ENCODE measurements at places on chromosomes 13 and 19. TPM values are rescaled to one million over a fixed set of nuclear protein-coding genes. Genes with fewer than 3 reads are reported as not detected.
A peak's percentile ranks its signal among the peaks of the same experiment; 100 is the strongest.

Gene ZNF90
- 3.6 TPM for total RNA-seq

Gene CACNG6
- 0.55 TPM for total RNA-seq

Gene CYP2F1
- total RNA-seq, result not detected

Gene KCNJ14
- total RNA-seq, result 0.35 TPM

- DNase-seq, result no peak
Measured at GRCh38 chr13:105105471-105105870, 1430.0 kb downstream of the EFNB2 start.

DNA sequence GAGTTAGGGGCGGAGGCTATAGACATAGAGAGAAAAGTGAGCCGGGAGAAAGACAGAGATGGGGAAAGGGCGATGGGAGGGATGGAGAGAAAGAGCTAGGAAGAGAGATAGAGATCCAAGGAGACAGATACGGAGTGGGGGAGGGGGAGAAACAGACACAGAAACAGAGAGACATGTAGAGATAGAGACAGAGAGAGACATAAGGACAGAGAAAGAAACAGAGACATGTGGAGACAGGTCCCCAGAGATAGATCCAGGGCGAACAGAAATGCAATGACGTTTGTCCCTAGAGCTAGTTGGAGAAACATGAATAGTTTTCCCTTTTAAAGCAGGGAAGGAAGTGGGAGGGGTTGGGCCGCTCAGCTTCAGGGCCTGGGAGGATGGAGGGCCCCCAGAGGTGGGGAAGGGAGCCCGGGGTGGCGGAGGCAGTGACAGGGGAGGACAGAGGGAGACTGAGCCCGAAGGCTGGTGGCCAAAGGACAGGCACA is 4.6 kb downstream of the PPP1R14A start:
- DNase-seq, result no peak

GRCh38 chr19:13484166-13484565 is 22.1 kb downstream of the CACNA1A start:
- DNase-seq, result no peak

DNA sequence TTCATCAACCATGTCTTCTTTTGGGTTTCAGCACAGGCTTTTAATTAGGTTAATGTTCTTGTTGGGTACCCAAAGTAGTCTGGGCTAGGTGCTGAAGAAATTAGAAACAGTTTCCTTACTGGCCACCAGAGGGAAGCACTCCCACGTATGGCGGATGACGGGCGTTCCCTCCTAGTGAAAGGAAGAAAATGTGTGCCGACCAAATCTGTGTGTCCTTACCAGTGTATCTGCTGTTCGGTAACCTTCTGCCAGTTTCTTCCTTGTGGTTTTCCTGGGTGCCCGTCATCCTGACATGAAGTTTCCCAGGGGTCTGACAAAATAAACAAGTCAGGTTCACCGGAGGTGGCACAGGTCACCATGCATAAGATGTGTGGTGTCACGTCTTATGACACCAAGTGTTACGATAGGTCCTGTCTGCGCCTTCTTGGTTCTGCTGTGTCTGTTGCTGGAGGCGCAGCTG is 6.0 kb upstream of the WDR88 start:
- peak; percentile 53 for DNase-seq

- DNase-seq, result peak; percentile 49
Measured at GRCh38 chr13:24911133-24911908, 147.4 kb downstream of the RNF17 start.

- DNase-seq, result no peak
Measured at GRCh38 chr19:52398081-52398441, 412 bp downstream of the ZNF528 start.

- DNase-seq, result no peak
Measured at GRCh38 chr13:112861876-112862615, 107.0 kb upstream of the MCF2L start.

DNA sequence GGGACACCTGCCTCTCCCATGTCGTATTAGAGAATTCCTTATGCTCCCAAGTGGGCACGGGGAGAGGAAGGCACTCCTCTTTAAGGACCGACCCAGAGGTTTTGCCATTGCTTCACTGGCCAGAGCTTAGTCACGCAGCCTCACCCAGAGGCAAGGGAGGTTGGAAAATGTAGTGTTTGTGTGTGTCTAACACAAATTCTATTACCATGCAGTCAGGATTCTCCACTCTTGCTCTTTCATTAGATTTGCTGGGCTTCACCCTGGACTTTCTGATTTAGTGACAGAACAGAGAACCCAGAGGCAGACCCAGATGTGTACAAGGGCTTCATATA is 14.6 kb upstream of the NCCRP1 start:
- no peak for DNase-seq

DNA sequence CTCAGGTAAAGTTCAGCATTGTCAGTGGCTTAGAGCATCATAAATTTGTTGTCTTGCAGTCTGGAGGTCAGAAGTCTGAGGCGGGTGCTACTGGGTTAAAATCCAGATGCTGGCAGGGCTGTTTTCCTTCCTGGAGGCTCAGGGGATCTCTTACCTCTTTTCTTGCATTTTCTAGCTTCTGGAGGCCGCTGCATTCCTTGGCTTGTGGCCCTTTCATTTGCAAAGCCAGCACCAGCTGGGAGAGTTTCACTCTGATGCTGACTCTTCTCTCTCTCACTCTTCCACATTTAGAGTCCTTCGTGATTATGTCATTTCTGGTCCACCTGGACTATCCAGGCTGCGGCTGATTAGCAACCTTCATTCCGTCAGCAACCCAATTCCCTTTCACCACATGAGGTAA is 38.1 kb upstream of the SLC10A2 start:
- DNase-seq, result no peak

DNA sequence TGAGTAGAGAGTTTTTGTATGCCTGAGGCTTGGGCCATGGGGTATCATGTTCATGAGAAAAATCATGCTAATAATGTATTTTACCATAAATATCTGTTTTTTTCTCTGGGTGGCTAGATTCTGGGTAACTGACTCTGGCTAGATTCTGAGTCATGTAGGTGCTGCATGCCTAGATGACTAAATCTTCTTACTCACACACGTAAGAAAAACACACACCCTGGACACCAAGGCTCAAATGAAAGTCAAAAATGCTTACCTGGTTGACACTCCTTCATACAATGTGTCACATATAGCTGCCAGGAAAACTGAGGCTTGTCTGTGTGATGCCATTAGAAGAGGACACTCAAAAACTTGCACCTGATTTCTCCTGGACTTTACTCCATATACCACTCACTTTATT is 597.4 kb upstream of the SLITRK1 start:
- peak; percentile 22 for DNase-seq

GRCh38 chr13:94798738-94799137 is 86.4 kb upstream of the SOX21 start:
- no peak for DNase-seq

DNA sequence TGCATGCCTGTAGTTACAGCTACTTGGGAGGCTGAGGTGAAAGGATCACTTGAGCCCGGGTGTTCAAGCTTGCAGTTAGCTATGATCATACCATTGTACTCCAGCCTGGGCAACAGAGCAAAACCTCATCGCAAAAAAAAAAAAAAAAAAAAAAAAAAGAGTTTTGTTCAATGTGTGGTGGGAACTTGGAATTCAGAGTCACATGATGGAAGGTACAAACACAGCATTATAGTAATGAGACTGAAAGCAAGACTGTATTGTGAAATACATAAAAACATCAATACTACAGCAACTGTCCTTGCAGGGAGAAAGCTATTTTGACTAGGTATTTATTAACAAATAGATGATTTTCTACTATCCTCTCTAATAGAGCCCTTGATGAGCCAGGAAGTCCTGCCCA is 393.2 kb downstream of the DLEU7 start:
- peak; percentile 90 for DNase-seq
